HL-60 (cell line): ENCODE measurements at places on chromosomes 1 and 21.

- no peak for DNase-seq
These were observed 6.8 kb downstream of the ODF2L start for GRCh38 chr1:86389307-86389706.

- DNase-seq, result no peak
These were observed 577.6 kb downstream of the MATN1 start for GRCh38 chr1:30145723-30146303.

- no peak for DNase-seq
These were observed 290.6 kb downstream of the NFIA start for GRCh38 chr1:61372944-61373343.

DNA sequence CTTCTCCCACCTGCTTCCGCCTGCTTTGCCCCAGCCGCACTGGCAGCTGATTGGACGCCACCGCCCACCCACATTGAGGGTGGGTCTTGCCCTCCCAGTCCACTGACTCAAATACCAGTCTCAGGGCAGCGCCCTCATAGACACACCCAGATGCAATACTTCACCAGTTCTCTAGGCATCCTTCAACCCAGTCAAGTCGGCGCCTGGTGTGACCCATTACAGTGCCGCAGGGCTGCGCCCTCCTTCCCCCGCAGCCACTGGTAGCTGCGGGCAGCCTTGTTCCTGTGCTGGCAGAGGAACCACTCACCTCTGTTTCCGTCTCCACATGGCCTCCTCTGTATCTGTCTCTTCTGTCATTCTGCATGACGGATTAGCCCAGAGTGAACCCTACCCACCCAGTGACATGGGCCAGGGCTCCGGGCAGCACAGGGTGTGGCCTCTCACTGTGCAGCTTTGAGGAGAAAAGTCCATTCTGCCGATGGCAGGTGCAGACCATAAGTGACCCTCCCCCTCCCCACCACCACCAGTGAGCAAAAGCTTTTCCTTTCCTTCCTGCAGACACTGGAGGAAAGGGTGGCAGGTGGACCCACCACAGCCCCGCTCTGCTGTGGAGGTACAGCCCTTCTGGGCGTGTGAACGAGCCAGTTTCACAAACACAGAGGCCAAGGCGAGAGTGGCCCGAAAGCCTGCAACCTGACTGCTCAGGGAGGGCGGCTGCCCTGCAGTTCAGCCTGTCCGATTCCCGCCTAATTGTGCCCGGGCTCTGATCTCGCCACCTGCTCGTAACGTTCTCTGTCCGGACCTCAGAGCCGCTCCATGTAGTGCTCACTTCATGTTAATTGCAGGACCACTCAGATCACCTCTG, 57.1 kb downstream of the FAAP20 start:
- DNase-seq, result peak; percentile 53

DNA sequence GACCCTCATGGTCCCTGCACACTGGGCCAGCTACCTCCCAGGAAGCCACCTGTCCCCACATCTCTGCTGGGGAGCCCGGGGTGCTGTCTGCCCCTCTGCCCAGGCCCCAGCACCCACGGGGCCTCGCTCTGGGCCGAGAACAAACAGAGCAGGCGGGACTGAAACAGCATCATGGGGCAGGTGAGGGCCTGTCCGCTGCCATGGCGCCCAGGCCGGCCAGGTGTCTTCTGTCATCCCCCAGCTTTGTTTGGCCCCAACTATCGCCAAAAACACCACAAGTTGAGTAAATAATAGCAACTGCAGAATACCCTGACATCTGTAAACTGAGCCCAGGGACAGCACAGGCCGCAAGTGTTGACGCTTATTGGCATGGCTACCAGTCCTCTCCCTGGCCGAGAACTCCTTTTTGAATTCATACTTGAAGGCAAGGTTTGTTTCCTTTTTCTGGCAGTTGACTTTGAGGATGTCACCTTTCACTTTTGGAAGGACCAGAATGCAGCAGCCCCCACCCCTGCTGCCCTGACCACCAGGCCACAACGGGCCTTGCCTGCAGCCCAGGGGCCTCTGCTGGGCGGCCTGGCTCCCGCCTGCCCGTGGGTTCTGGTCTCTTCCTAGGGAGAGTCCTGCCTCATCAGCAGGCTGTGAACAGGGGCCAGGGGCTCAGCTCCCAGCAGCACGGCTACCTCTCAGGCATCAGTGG, 152.7 kb downstream of the CASZ1 start:
- no peak for DNase-seq

DNA sequence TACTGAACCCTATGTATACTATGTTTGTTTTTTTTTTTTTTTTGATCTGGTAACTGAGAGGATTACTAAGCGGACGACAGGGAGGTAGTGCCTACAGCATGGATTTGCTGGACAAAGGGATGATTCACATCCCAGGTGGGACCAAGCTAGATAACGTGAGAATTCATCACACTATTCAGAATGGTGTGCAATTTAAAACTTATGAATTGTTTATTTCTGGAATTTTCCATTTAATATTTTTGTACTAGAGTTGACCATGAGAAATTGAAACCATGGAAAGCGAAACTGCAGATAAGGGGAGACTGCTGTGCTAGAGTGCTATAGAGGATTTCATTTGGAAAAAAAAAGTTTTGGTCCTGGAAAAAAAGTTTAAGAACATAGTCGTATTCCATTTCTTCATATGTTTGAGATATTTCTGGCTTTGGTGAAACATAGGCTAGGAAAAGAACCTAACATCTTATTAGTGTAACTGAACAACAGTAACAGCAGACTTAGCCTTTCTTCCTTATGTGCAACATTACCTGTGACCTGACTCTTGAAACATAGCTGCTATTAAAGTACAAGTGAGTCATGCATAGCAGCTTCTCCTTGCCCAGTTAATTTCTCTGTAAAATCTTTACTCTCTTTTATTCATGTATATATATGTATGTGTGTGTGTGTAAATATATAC, 202.5 kb downstream of the FGGY start:
- DNase-seq, result no peak

DNA sequence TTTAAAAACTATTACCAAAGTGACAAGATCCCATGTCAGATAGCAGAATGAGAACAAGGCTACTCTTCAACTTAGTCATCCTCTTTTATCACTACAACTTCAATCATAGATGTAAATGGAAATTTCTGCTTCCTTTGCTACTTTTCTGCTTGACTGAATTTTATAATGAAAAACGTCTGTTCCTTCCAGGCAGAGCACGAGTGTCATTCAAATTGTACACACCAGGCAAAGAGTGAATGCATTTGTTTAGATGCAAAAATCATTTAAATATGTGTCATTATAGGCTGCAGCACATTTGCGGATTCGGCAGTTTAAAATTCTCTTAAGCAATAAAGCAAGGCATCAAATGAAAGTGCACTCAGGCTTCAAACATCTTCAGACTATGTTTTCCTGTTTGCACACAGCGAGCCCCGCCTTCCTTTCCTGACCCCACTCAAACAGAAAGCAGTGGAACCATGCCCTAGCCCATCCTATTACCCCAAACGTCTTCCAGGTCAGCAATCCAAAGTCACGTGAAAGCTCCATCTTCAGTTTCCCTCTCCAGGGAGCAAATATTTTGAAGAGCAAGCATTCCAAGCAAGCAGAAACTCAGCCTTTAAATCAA, 99.6 kb downstream of the APP start:
- no peak for DNase-seq

DNA sequence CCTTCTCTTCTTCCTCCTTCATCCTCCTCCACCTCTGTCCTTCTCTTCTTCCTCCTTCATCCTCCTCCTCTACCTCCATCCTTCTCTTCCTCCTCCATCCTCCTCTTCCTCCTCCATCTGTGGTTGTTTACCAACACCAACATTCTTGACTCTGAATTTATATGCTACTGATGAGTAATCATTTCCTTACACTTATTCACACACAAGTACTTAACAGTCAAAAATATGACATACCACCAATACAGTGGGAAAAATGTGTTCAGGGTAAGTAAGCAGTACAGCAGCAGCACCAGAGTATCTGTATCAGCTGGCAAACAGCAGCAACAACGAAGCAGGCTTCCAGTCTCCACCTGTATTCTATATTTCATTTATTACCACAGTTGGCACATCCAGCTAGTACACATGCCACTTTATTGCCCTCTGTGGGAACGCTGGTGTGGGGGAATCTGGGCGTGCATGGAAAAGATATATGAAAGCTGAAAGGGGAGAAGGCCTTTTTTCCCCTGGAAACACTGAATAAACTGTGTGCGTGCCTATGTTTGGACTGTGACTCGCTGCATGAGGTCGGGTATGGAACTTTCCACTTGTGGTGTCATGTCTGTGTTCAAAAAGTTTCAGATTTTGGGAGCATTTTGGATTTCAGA, 16.0 kb downstream of the ADSS2 start:
- DNase-seq, result no peak

DNA sequence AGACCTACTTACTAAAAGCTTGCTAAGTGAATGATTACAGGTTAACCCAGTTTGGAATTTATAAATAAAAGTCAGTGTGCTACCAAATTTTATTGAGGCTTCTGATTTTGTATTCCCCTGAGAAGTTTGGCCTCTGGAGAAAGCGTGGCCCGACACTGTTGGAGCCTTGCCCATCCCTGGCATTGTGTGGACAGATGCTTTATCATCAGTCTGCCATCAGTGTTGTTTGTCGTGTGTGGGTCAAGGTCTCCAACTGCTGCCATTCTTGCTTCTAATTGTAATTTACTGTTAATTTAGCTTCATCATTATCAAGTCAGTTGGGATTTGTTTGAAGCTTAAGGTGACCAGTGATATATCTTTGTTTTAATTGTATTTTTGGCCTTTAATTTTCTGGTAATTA, 62.0 kb upstream of the LPGAT1 start:
- DNase-seq, result no peak

DNA sequence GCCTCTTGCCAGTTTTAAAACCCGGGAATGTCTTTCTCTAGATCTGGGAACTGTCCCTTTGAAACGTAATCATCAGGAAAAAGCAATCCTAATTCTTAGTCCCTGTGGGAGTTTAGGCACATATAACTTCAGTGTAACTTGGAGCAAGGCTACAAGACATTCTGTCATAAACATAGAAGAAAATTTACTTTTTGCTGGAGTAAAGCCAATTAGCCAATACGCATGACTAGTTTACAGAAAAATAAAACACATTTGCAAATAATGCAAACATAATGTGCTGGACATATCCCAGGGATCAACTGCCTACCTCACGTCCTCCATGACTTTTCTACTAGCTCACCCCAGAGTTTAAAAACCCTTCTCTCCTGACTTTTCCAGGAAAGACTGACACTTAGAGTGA, 970.6 kb downstream of the MRPL39 start:
- DNase-seq, result no peak

DNA sequence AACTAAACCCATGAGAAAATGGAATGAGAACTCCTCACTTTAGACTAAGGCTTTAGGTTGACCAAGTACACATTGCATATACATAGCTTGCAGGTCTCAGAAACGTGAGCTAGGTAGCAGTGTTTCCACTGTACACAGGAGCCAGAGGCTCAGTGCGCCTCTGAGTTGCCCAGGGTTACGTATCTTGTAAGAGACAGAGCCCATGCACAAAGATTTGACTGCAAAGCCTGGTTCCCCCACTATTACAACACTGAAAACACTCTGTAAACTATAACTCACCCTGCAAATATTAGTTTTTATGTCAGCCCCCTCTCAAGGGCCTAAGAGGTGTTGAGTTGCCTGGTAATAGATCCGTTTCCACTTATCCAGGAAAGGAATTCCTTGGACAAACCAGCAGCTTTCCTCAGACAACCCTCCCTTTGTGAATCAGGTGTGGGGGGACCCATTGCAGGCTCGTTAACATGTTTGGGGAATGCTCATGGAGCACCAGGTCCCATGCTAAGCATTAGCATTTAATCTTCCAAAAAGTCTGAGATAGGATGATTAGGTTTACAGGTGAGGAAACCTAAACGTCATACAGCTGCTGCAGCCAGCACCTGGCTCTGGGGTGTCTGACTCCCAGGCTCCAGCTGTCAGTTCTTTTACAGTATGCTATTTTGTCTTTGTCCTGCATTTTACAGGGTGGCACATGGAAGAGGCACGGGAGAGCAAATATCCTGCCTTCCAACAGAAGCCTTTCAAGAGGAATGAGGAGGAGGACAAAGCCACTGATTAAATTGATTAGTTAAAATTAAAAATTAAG, 25.7 kb downstream of the TENT5C start:
- no peak for DNase-seq

- DNase-seq, result no peak
These were observed 845.6 kb downstream of the ADGRL2 start for GRCh38 chr1:82646336-82646735.

- no peak for DNase-seq
These were observed 30.4 kb downstream of the RAP1GAP start for GRCh38 chr1:21638531-21639341.

DNA sequence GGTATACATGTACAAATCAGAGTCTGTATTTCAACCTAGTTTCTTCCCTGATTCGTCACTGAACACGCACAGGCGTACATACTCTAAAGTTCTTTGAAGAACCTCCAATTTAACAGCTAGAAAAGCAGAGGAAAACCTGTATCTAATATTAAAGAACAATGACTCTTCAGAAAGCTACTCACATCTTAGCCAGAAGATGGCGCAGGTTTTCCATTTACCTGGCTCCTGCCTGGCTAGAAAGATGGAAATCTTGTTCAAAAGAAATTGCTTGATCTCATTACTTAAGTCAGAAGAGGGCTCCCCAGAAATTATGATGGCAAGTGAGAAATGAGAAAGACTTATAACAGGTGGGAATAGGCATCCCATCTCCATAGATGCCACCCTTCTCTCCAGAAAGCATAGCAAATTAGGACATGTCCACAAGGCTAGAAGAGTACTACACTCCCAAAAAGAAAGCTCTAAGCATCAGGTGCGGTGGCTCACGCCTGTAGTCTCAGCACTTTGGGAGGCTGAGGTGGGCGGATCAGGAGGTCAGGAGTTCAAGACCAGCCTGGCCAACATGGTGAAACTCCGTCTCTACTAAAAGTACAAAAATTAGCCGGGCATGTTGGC, 19.0 kb upstream of the L1TD1 start:
- no peak for DNase-seq

GRCh38 chr1:200890818-200891773, 3.6 kb upstream of the INAVA start:
- DNase-seq, result peak; percentile 59

- DNase-seq, result no peak
These were observed 14.9 kb downstream of the KLHDC7A start for GRCh38 chr1:18495635-18496034.

- peak; percentile 54 for DNase-seq
These were observed 17.3 kb downstream of the CRYBG2 start for GRCh38 chr1:26336477-26337205.

- DNase-seq, result no peak
These were observed 259.8 kb downstream of the LMO4 start for GRCh38 chr1:87588495-87588894.

GRCh38 chr1:75522389-75522788, 88.5 kb downstream of the SLC44A5 start:
- DNase-seq, result no peak

GRCh38 chr1:197599789-197600188, 175.5 kb downstream of the DENND1B start:
- no peak for DNase-seq
